ENCODE measurements at places on chromosomes 5 and 9.

GRCh38 chr5:67636091-67636490 is 439.5 kb upstream of the CD180 start:
- no peak for DNase-seq

DNA sequence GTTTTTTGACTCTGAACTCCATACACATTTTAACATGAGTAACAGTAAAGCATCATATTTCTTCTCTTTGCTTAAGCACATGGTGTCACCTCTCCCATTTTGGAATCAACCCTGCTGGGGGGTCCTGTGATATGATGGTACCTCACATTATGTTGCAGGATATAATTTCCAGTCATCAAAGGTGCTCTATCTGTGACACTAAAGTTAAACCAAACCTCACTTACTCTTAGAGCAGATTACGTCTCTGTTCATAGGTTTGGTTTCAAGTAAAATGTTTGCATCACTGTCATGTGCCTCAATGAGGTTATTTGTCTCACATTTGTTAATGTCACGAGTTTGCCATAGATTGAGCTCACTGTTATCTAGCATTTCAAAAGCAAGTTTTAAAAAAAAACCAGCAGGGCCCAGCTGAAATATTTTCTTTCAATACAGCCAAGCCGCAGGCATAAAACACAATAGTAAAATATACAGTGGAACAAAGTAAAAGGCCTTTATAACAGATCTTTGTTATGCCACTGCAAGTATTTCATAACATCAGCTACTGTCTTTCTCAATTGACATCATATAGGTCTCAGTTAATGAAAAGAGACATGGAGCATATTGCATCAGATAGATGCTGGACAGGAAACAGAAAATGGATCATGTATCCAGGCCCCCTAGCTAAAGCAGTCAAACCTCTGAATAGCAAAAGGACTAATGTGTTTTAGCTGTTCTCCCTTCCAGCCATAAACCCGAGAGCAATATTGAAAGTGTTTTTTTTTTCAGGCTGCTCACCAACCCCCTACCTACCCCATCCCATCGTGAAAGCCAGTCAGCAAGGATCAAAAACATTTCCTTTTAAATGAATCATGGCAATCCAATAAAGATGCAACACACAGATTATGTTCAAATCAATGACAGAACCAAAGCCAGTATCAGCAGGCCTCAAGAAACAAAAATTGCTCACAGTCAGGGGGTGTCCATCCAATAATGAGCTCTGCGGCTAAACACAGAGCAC is 182.1 kb upstream of the ITGA1 start:
- DNase-seq: no peak

DNA sequence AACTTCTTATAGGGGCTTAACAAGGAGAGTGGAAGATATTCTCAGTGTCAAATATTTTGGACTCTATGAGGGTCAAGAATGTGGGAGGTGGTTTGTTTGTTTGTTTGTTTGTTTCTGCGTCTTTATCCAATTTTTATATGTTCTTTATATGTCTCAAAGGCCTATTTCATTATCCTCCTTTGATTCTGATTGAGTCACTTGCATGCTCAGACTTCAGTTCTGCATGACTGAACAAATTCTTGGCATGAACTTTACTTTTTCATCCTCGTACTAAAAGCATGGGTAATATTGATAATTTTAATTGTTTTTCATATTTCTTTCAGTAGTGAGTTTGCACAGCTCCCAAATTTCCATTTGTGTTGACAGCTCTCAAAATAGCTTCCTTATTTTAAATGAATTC is 19.2 kb upstream of the ERBIN start:
- DNase-seq: no peak

DNA sequence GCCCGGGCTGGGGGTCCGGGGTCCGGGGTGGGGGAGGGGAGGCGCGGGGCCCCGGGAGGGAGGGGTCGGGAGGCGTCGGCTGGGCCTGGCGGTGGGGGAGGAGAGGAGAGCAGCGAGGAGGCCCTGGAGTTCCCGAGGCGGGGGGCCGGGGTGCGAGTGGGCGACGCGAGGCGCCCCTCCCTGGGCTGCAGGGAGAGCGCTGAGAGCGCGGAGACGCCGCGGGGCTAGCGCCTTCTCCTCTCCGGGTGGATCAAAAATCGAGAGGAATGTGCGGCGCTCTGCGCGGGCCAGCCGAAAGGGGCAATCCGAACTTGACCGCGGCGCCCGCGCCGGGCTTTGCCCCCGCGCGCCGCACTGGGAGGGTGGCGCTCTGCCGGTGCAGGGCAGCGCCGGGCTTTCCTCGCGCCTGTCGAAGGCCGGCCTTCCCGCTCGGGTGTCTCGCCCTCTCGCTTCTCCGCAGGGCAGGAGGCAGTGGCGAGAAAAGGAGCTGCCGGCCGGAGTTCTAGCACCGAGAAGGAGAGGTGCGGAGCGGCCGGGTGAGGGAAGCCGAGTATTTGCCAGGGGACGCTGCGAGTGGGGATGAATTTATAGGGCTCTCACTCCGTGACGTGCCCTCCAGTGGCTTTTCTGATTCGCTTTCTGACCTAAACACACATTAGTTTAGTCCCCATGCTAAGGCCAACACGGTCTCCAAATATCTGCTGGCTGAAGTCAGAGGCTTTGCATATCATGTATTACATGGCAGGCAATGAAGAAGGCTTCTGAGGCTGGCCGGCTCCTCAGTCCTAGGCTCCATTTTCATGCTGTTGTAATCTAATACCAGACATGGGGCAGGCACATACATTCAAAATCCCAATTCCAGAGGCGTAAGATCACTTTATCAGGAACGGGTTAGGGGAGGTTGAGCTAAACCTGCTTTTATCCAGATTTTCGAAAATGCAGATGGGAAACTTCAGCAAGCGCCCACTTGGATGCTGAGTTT is 503 bp upstream of the GDNF start:
- peak; percentile 73 for DNase-seq

DNA sequence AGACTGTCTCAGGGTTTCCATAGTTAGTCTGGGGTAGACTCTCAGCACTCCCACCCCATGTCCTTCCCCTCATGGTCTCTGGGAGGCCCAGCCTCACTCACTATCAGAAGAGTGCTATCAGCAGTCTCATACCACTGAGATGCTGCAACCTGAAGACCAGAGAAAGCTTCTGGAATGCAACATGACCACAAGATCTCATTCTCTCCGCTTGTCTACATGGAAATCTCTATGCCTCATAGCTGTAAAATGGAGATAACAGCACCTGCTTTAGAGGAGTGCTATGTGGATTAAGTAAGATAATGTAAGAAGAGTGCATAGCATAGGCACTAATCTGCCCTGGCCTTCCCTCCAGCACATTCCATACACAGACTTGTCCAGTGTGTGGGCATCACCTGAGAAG is 47.0 kb upstream of the ZNF169 start:
- DNase-seq: no peak

DNA sequence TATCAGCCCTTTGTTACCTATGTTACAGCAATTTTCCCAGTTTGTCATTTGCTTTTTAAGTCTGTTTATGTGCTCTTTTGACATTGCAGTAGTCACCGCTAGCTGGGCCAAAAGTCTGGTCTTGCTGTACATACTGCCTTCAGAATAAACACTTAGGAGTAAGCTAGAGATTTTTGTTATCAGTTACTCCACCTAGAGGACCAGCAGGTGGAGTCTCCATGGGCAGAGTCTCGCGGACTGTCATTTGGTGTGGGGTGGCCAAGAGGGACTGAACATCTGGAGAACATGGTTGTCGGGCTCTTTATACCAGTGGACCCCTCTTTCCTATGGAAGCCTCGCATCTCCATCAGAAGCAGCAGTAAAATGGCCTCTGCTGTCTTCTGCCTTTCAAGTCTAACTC is 10.8 kb upstream of the MGAT1 start:
- DNase-seq: no peak

GRCh38 chr9:130245474-130245873 is 20.1 kb upstream of the HMCN2 start:
- DNase-seq: no peak

GRCh38 chr5:170410401-170410800 is 21.2 kb upstream of the KCNMB1 start:
- DNase-seq: no peak

- DNase-seq: no peak
Observed at GRCh38 chr9:112747094-112747493, 3.5 kb upstream of the SNX30 start.
